ENCODE measurements at places on chromosomes 7 and 10.

DNA sequence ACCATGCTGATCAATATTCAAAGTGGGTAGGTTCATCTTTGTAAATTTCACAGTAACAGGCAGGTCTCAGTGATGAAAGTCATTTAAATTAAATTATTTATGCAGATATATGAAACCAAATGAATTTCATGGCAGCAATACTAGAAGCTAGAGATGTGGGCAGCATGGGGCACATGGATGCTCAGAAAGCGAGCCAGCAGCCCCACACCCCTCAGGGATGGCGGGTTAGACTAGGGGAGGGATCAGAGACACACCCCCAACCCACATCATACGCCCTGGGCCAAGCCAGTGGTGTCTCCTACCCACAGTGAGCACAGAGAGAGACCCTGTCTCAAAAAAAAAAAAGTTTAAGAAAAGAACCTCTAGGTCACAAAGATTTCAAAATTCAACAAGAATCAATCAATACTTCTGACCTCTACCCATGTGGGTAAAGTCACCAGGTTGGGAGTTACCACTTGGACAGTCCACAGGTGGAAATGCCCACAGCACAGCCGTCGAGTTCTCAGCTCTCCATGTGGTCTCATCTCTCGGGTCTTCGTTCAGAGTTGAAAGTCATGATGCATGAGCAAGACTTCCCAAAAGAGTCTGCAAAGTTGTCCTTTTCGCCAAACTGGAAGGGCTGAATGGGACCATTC, 79.3 kb upstream of the PPP2R2D start:
- DNase-seq = no peak

GRCh38 chr10:62266147-62266546, 2.5 kb downstream of the RTKN2 start:
- DNase-seq = no peak

DNA sequence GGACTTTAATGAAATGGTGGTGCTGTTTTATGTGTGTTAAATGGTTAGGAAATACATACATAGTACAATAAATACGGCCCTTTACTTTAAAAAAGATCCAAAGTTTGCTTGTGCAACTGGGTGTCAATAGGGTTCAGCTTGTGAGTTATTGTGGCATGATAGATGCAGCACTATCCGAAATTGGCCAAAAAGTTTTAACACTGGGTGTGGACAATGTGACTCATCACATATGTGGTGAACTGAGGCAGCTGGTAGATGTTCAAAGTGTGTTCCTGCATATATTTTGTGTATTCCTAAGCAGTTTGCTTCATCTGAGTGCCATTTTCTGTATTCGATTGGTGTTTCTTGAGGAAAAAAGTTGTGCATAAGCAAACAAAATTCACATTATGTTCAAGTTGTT, 473.1 kb downstream of the KIF20B start:
- no peak for DNase-seq

GRCh38 chr7:29806208-29806994, at the start of gene WIPF3:
Gene WIPF3, plus strand, starts transcription at chr7:29806508. Its CDS starts 28,217 bp downstream, at chr7:29834725.
- DNase-seq = peak; percentile 7

DNA sequence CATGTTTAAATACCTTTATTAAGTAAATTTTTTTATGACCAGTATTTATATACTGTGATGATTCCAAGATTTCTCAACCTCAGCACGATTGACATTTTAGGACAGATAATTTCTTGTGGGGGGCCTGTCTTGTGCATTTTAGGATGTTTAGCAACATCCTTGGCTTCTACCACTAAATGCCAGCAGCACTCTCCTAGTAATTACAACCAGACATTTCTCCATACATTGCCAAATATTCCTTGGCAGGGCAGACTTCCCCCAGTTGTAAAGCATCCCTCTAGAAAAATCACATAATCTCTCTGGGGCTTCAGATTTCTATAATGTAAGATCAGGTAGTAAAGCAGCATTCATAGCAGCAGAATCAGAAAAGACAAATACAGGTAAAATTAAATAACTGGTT, 7.8 kb upstream of the LIPM start:
- DNase-seq = no peak

GRCh38 chr10:78455236-78455635, 421.6 kb downstream of the RPS24 start:
- DNase-seq = no peak

DNA sequence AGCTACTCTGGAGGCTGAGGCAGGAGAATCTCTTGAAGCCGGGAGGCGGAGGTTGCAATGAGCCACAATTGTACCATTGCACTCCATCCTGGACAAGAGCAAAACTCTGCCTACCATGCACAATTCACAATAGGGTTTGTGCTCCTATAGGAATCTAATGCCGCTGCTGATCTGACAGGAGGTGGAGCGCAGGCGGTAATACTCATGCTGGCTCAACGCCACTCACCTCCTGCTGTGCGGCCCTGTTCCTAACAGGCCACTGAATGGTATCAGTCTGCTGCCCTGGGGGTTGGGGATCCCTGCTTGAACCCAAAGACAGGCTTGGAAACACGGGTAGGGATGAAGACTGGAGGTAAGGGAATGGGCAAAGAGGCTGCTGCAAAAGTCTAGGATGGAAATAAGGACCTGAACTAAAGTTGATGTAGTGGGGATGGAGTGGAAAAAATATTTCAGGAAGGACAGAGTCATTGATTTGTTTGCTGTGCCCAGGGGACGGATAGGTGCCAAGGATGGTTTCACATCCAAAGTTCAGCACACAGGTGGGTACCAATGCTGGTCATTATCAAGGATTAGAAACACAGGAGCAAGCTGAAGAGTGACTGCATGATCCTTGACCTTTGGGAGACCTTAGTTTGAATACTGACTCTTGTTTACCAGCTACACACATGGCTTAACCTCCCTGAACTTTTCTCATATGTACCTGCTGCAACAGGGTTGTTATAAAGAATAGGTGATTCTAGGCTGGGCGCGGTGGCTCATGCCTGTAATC, 2.2 kb downstream of the MRPS17 start:
- no peak for DNase-seq

DNA sequence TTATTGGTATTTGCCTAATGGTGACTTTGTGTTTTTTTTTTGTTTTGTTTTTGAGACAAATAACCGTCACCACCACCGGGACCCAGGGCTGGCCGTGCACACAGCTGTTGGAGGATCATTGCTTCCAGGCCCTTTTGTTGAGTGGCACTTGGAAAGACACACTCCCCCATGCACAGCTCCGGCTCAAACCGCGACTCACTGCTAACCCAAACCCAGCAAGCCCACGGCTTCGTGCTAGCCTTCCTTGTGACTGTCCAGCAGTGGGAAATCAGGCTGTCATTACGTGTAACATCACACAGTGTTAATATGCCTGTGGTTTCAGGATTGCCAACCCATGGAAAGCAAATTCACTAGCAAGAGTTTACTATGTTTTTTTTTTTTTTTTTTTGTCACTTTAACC, 17.4 kb downstream of the BNIP3 start:
- DNase-seq = no peak

DNA sequence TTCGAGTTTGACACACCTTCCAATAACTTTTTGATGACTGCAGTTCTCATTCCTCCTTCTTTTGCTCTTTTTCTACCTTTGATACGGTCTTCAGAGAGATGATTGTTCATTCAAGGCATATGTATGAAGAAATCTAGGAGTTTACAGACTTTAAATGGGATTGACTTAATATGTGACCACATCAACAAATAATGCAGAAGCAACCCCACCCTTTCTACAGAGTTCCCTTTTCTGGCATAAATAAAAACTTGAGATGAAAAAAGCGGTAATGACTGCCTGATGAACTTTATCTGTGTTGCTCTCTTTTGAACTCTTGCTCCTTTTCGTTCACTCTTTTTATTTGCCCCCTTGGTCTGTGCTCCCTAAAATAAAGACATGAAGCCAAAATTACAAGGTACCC, 161.7 kb downstream of the C7orf25 start:
- DNase-seq = no peak

DNA sequence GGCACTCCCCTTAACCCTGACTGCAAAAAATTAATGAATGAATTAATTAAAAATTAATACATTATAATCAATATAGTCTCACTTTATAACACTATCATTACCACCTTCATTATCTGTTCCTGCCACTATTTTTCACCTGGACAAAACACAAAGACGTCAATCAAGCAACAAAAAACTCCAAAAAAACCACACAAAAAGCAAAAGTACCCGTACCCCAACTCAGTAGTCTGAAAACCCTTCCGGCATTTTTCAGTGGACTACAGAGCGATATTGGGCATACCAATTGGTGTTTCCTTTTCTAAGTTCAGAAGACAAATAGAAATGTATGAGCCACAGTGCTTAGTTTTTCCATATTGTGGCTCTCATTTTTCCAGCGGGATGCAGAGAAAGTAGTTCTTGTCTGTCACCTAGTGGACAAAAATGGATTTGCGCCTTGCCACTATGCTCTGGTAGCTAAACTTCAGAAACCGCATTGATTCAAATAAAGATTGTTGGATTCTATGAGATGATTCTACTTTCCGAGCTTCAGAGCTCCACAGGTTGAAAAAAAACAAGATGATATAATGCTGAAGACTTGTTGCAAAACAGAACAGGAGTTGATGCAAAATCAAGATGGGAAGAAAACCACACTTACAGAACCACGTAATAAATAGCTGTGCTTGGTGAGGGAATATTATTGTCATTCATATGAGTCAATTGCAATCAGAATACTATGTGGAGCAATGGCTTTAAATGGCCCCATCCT, 50.6 kb upstream of the ITGB1 start:
- DNase-seq = peak; percentile 71

DNA sequence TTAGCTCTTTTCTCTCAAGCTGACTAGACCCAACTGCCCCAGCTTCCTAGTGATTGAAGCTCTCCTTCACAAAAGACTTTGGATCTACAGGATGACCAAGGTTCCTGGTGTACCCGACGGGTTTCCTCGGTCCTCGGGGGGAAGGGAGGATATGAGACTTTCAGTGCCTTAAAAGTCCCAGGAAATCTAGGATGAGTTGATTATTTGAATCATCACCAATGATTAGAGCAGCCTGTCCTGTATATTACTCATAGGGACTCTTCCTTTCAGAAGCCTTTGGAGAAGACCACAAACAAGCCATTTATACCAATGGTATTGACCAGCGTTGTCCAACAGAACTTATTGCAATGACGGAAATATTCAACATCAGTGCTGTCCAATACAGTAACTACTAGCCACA, 6.1 kb upstream of the ACTA2 start:
- DNase-seq = no peak

GRCh38 chr7:36781011-36781738, 56.9 kb upstream of the AOAH start:
- no peak for DNase-seq

- DNase-seq = peak; percentile 60
Measured at GRCh38 chr10:109922976-109923921, at the start of gene XPNPEP1. Gene XPNPEP1, minus strand, starts transcription at chr10:109923511. Its CDS starts 78 bp downstream, at chr10:109923433.

Data from HCT116 (cell line).